ENCODE measurements at places on chromosomes 12 and 14.

- DNase-seq = no peak
Measured at GRCh38 chr12:20220339-20220738, 148.0 kb upstream of the PDE3A start.

GRCh38 chr12:118107011-118107410 is 3.2 kb upstream of the VSIG10 start:
- no peak for DNase-seq

GRCh38 chr12:68378872-68379606 is 46.9 kb upstream of the MDM1 start:
- DNase-seq = peak; percentile 18

DNA sequence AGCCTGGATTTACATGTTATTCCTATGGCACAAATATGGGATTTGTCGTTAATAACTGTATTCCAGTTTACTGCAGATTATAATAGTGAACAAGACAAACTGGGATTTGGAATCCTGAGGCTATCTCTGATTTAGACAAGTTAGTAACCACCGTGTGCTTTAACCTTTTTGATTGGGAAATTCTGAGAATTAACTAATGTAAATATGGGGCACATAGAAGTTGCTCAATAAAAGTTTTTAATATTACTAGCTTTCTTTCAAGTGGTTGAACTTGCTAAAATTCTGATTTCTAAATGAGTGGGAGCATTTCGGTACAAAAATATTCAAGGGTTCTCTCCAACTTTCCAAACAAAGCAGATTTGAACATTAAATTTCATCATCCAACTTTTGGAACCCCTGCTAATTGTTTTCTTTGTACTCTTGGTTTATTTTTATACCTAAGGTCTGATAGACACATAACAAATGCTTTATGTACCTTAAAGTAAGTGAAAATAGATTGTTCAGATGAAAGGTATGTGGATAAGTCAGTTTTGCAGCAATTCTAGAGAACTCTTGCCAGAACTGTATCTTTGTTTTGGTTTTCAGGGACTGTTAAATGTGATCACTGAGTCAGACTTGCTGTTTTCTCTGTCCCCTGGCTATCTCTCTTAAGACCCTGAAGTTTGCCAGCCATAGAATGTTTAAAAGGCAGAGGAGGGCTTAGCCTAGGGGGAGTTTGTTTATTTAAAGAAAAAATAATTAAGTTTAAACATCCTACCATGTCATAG is 57.5 kb downstream of the FRS2 start:
- DNase-seq = no peak

DNA sequence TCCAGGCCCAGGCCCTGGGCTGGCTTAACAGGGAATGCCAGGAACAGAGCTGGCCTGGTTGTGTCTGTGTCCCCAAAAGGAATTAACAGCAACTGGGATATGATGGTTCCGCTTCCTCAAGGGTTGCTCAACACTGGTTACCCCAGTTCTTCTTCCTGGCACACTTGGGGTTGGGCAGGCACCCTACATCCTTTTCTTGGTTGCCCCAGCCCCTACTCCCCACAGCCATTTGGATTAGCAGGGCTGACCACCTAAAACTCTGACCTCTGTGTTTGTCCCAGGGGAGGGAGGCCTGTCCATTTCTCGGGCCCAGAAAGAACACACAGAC is 30.8 kb downstream of the NCKAP5L start:
- DNase-seq = no peak

- DNase-seq = no peak
Measured at GRCh38 chr12:42815068-42815467, 225.5 kb upstream of the PRICKLE1 start.

DNA sequence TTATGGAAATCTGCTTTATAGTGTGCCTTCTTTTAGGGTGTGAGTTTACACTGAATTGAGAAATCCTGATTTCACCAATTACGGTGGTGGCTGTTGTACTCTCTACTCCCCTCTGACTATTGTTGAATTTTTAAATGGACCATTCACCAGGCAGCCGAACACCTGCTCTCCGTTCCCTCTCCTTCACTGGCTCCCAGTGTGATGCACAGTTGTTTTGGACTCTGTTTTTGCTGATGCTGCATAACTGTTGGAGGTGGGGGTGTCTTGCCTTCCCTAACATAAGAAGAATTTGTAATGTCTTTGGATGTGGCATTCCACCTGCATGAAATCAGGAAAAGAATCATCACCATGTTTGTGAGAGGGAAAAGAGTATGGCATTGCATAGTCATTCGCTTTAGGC is 341.2 kb downstream of the SNAPC1 start:
- DNase-seq = no peak

DNA sequence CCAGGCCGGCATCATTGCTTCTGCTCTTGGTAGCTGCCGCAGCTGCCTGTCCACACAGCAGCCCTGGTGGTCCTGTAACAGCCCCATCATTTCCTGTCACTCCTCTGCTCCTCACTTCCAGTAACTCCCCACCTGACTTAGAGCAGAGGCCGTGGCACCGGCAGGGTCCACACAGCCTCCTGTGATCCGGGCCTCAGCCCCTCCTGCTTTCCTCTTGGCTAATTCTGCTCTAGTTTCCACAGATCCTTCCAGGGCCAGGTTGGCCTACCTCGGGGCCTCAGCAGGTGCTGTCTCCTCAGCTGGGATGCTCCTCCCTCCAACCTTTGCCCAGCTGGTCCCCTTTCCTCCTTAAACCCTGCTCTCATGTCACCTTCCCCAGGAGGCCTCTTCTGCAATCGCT is 80.2 kb downstream of the FZD10 start:
- no peak for DNase-seq

GRCh38 chr14:95428557-95428956 is 87.9 kb downstream of the SYNE3 start:
- DNase-seq = no peak

DNA sequence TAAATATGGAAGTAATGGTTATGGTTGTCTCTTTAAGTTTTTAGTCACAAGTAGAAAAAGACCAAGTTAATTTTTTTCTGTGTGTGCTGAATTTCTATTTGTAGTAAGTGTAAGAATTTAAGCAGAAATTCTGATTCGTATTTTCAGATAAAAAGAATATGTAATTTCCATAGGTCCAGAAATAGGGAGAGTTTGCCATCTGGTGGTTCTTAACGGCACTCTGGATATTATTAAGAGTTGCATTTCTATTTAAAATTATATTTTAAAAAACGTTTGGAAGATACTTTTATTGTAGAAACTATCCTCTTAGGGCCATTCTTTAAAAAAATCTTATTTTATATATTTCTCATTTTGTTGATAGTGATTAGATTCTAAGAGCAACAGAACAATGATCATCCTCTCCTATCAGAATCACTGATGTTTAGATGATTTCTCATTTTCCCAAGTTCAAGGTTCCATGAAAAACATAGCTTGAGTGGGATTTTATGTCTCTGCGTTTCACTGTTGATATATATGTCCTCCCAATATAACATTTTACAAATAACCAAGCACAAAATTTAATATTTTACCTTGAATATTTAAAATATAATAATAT is 88.3 kb downstream of the LRRK2 start:
- DNase-seq = no peak

DNA sequence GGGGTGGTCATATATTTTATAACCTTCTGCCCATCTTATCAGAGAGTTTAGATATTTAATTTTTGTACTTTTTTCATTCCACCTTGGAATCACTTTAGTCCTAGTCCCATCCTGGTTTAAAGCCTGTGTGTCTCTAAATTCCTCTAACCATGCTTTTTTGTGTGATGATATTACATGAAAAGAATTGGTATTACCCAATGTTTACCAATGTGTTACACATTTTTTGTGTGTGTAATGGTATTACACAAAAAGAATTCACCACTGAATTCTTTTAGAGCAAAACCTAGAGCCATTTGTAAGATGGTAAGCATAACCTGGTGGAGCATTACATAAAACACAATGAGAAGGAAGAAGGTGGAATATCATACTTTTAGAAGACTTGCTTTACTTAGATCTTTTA is 77.5 kb downstream of the FAR2 start:
- DNase-seq = no peak

DNA sequence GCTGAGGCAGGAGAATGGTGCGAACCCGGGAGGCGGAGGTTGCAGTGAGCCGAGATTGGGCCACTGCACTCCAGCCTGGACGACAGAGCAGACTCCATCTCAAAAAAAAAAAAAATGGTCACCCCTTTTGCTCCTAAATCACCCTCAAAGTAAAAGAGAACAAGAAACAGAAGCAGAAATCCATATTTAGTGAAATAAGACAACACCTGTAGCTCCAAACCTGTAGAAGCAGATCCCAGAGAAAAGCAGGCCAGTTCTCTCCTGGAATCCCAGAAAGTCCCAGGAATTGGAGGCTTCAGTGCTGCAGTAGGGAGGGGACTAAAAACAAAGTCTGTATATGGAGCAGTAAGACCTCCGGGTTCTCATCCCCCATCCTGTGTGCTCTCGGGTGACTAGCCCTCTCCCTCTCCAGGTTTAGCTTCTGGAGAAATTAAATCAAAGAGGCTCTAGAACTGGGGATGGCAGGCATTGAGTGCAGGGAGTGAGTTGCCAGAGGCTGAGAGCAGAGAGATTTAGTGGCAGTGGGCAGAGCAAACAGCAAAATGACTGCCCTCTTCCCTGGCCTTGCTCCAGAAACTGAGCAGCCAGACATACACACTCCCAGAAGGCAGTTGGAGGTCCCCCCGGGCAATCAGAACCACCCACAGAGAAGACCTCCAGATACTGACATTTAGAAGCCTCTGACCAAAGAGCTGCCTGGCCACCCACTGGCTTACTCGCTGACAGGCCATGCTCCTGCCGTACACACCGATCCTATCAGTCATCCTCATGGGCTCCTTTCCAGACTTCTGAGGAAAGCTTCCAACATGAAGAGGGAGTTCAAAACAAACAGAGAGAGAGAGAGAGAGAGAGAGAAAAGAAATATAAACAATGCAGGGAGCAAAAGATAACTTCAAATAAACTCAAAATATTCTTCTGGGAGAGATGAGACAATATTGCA is 6.3 kb upstream of the MLXIP start:
- no peak for DNase-seq

- DNase-seq = no peak
Measured at GRCh38 chr12:93979189-93979588, 169.2 kb upstream of the PLXNC1 start.

GRCh38 chr12:67515679-67516340 is 132.7 kb upstream of the DYRK2 start:
- DNase-seq = no peak
